ENCODE measurements at places on chromosomes 12 and 14. TPM values are rescaled to one million over a fixed set of nuclear protein-coding genes. Genes with fewer than 3 reads are reported as not detected.

PRKD1 gene
- 1.9 TPM for total RNA-seq

POU6F1 gene
- 0.64 TPM for total RNA-seq

C14orf39 gene
- total RNA-seq = 1.7 TPM

GPR137C gene
- under 0.01 TPM for total RNA-seq

PTPRQ gene
- not detected for total RNA-seq

FBRSL1 gene
- total RNA-seq = 10.6 TPM

ARMH4 gene
- 1.4 TPM for total RNA-seq

MGAT2 gene
- 51.3 TPM for total RNA-seq

OR4L1 gene
- not detected for total RNA-seq

ERBB3 gene
- total RNA-seq = 29.6 TPM

CLEC4D gene
- not detected for total RNA-seq

PLEKHH1 gene
- 2.9 TPM for total RNA-seq

INSM2 gene
- not detected for total RNA-seq

LRRC10 gene
- not detected for total RNA-seq

HOXC5 gene
- not detected for total RNA-seq

COX14 gene
- 41.0 TPM for total RNA-seq

PTPRR gene
- 0.96 TPM for total RNA-seq

DACT1 gene
- total RNA-seq = not detected

GPRC5D gene
- total RNA-seq = not detected

VCPKMT gene
- 3.6 TPM for total RNA-seq

BATF gene
- total RNA-seq = 10.0 TPM

SLC7A8 gene
- total RNA-seq = 2.4 TPM

KLRC1 gene
- total RNA-seq = not detected

C12orf60 gene
- 2.7 TPM for total RNA-seq

TMEM179 gene
- total RNA-seq = not detected

B4GALNT1 gene
- not detected for total RNA-seq

LLPH gene
- 3.6 TPM for total RNA-seq

GLI1 gene
- total RNA-seq = under 0.01 TPM

TMEM52B gene
- total RNA-seq = not detected

STAC3 gene
- total RNA-seq = 1.1 TPM

RND1 gene
- total RNA-seq = 7.5 TPM

BCAT1 gene
- 17.6 TPM for total RNA-seq

BICDL1 gene
- total RNA-seq = 9.0 TPM

DEPDC4 gene
- total RNA-seq = 1.7 TPM

ABCD4 gene
- 19.0 TPM for total RNA-seq

CTSG gene
- total RNA-seq = not detected

All from tracheal epithelial cell (primary cell).